Stimulated activated CD8-positive, alpha-beta memory T cell treated with anti-CD3 and anti-CD28 coated beads, Interleukin-2, amount 100 ng/mL, for 1 hour (primary cell): ENCODE measurements at places on chromosomes 12 and 14.
A peak's percentile ranks its signal among the peaks of the same experiment; 100 is the strongest.

DNA sequence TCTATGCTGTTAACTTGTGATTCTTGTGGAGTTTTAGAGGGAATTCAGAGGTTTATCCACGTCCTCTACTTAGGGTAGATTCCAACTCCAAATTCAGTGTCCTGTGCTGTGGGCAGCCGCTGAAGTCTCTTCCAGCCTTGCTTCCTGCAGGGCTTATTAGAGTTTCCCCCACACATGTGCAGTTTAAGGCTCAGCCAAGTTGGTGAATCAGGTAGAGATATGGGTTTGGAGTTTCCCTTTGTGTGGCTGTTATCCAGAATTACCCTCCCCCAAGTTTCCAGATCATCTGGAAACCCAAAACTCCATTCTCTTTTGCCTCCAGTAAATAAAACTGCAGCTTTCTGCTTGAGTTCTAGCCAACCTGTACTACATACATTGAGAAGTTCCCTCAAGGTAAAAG is 853.7 kb downstream of the GALC start:
- DNase-seq: no peak

DNA sequence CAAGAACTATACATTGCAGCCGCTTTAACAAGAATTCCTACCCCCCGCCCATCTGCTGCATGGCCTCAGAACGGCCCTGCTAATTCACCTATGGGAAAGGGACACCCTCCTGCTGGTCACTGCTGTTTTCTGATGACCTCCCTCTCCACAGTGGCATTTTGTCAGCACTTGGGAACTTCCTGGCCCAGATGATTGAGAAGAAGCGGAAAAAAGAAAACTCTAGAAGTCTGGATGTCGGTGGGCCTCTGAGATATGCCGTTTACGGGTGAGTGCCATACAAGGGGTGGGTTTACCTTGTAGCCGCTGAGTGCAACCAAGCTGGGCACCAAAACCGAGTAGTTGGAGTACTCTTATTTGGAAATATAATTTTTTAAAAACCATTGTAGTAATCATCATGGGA is 2.7 kb downstream of the PXMP2 start:
- no peak for DNase-seq

DNA sequence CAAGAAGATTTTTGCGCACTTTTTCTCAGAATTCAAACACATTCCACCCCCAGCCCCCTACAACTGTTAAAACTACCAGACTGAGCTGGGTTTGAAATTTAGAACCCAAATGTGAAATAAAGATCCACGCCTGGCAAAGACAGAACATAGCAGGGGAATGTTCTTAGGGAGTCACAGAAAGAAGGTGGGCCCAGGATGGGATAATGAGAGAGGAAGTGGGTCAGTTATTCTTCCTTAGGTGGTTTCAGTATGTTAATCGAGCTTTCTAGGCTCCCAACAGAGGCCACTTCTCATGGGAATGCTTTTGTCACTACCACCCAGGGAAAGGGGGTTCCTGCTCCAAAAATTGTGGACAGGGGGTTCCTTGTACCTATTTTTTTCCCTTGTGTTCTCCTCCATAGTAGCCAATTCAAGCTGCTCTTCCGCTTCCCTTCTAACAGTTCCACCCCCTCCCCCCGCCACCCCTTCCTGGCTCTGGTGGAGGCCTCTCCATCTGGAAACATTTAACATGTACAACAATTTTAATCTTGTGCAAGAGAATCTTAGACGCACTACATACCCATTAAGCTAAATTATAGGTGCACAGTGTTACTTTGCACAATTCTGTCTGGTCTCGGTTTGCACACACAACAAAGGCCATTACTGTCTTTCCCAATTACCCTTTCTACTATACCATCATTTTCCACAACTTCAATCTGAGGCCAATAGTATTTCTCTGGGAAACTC is 218.1 kb downstream of the MON2 start:
- no peak for DNase-seq

- no peak for DNase-seq
These were observed 830 bp downstream of the PPP4R3A start for GRCh38 chr14:91509083-91509877.

- no peak for DNase-seq
These were observed 90.8 kb downstream of the SLC38A1 start for GRCh38 chr12:46177837-46178608.

GRCh38 chr12:108457006-108457733 is 57.9 kb upstream of the FICD start:
- DNase-seq: no peak

GRCh38 chr12:94532490-94533422 is 73.1 kb upstream of the CEP83 start:
- peak; percentile 53 for DNase-seq

DNA sequence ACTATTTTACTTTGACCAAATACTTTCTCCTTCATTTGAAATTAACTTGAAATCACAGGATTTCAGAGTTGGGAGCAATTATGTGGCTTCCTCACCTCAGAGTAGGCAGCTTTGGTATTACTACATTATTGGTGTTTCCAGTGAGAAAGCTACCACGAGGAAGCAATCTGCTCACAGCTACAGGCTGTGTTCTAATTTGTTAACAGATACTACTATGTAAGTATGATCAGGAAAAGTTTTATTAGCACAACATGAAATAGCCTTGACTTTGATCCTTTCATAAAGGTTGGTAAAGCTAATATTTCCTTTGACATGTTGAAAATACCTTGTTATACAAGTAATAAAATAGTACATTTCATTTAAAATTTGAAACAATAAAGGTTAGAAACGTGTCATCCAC is 30.6 kb downstream of the TAOK3 start:
- DNase-seq: no peak

DNA sequence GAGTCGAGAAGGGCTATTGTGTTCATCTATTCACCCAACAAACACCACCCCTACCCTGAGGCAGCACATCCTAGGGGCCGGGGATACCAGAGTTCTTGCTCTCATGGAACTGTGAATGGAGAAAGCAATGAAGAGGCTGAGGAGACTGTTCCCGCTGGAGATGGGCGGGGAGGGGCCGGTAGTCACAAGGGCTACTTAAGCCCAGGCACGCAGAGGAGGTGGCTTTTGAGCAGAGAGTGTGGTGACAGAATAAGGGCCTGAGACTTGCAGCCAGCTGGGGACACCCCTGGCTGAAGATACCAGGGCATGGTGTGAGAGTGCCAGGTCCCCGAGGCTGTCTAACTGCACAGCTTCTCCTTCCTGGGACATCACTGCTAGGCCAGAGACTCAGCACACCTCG is 114.1 kb upstream of the EVL start:
- DNase-seq: no peak

DNA sequence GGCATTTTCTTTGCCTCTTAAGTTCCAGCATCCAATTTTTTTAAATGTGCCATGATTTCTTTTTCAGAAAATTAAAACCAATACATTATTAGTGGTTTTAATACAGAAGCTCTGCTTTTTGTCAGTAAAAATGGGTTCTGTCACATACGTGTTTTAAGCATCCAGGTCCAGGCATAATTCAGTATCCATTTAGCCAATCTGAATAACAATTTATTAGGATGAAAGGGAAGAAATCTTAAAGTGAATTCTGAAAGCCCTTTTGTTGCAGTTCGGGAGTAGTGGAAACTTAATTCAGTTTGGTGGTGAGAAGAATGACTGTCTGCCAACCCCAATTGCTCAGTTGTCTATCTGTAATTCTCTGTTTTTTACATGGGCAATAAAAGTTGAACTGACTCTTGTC is 7.2 kb downstream of the XPOT start:
- DNase-seq: no peak

DNA sequence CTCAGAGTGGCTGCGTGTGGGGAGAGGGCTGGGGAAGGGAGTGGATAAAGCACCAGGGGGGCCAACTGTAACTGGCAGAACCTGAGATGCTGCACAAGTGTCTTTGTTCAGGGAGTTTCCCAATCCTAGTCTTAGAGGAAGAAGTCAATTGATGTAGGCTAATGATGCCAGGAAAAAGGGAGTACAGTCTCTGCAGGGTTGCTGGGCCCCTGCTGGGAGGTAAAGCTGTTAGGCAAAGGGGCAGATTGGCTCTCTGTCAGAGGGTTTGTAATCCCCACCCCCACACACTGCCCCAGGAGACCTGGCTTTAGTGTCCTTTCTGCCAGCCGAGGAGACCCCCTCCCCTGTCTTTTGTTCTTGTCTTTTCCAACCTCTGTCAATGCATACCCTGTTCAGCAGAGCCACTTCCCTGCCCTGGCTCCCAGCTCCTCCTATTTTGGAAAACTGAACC is 178.4 kb downstream of the KCNA5 start:
- DNase-seq: no peak

GRCh38 chr12:107461222-107461975 is 224.2 kb upstream of the PWP1 start:
- no peak for DNase-seq

GRCh38 chr14:100554082-100554677 is 33.0 kb downstream of the BEGAIN start:
- no peak for DNase-seq

- no peak for DNase-seq
These were observed 69.2 kb downstream of the ANKRD9 start for GRCh38 chr14:102440392-102440791.

DNA sequence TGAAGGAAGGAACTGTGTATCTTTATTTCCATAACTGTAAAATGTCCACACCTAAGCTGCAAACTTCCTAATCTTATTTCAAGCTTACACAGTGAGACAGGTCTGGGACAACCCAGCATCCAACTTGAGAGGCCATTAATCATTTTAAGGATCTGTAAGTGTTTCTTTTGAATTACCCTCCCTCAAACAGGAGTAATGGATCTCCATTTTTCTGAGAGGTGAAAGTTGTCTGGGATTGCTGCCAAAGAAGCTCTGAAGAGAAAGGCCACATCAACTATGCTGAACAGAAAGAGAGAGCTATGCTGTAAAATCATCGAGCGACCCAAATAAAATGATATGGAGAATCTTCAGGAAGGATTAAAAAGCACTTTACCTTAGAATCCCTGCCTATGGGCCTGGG is 131.7 kb upstream of the CPNE8 start:
- no peak for DNase-seq

GRCh38 chr12:75389061-75389460 is 1.8 kb upstream of the GLIPR1L2 start:
- no peak for DNase-seq

DNA sequence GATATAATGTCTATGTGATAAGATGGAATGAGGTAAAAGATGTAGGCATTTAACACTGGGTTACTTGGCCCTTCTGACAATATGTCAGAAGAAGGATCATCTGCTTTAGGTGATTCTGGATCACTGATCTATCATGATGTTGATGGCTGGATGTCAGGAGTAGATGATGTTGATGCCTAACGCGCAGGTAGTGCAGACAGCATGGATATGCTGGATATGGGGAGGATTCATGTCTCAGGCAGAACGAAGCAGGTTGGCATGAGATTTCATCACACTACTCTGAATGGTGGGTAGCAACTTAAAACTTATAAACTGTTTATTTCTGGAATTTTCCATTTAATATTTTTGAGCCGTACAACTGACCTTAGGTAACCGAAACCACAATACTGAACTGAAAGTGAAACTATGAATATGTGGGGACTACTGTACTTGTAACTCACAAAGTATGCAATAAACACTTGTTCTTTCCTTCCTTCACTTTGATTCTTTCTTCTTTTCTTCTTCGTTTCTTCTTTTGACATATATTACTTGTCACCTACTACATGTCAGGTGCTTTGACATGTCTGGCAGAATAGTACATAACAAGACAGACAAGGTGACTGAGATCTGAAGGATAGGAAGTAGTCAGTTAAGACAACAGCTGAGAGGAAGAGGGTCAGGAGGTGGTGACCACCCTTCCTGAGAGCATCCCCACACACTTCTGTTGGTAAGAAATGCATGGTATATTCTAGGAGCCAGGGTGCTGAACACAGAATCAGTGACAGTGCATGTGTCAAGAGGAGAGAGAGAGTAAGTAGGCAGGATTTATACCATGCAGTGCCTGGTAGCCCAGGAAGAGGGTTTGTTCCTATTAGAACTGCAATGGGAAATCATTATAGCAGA is 238.8 kb downstream of the PPFIA2 start:
- no peak for DNase-seq

DNA sequence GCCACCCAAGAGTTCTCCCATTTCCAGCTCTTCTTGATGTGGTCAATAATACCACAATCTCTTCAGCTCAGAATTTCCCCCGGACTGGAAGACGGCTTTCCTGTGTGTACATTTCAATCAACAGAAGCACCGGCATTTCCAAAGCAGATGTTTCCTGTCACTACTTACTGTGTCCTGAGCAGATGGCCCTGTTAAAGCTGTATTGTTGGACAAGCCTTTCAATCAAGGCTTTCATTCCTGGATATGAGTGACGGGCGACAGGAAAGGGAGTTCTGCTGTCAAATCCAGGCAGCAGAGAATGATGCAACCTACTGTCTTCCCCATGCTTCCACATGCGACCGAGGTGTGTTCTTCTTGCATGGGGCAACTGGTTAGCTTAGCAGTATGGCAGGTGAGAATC is 76.4 kb upstream of the CCDC60 start:
- DNase-seq: no peak

GRCh38 chr12:75853626-75854025 is 177.9 kb downstream of the PHLDA1 start:
- DNase-seq: no peak

GRCh38 chr12:76152181-76152807 is 67.8 kb upstream of the NAP1L1 start:
- DNase-seq: no peak

DNA sequence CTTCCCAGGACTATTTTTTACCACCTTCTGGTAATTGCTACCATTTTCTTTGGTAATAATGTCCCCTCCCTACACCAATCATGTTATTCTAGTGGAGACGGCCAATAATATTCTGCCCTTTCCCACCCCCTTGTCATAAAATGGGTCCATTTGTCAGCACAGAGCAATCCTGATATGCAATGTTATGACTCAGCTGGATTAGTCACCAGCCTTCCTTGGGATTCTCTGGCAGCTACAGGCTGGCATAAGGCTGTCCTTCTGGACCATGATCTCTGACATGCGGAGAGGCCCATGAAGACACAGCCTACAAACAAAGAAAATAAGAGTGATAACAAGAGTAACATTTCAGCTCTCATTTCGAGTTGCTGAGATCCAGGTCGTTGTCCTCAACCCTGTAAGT is 222.0 kb upstream of the CPNE8 start:
- no peak for DNase-seq

DNA sequence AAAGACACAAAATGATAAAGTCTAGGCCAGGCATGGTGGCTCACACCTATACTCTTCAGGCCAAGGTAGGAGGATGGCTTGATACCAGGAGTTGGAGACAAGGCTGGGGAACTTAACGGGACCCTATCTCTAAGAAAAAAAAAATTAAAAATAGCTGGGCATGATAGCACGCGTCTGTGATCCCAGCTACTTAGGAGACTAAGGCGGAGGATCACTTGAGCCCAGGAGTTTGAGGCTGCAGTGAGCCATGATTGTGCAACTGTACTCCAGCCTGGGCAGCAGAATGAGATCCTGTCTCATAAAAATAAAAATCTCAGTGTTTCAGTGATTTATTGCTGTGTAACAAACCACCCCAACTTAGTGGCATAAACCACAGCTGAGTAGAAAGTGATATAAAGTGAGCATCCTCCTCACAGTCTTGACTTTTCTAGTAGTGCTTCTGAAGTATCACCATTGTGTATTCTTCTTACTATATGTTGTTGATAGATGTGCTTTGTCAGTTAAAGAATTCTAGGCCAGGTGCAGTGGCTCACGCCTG is 10.6 kb upstream of the ATF1 start:
- DNase-seq: no peak
